ENCODE measurements at places on chromosomes 1 and 21.

DNA sequence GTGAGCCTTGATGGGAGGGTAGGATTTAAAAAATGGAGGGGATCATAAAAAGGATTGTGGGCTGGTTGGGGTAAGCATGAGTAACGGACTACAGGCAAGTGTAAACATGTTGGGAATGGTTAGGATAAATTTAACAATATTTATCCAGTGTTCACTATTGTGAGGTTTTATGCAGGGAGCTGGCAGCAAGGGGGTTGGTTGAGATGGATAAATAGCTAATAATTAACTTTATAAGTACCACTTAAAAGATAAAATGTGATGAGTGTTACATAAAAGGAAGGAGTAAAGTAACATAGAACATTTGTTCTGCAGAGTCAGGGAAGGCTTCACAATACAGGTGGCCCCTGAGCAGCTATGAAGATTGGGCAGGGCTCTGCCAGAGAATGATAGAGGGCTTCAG lies 109.0 kb downstream of the NGF start:
- no peak for DNase-seq

- peak; percentile 70 for DNase-seq
These were observed 784 bp upstream of the KCND3 start for GRCh38 chr1:111990026-111990877.

GRCh38 chr1:112369392-112370285 lies 26.4 kb upstream of the CTTNBP2NL start:
- DNase-seq, result peak; percentile 94

DNA sequence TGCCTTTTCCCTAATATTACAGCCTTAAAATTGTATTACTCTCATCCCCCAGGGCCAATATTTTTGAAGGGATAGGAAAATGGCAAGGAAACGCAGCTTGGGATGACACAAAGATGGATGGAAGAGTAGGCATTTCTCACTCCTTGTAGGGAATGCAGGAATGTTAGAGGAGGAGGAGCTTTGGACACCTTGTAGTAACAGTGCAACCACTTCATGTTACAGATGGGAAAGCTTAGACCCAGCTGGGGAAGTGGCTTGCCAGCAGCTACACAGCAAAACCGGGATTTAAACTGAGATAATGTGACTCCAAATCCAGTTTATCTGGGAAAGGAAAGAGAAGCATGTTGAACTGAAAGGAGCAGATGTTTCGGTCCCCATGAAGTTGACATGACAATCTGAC lies 473.7 kb upstream of the DAB1 start:
- DNase-seq, result no peak

DNA sequence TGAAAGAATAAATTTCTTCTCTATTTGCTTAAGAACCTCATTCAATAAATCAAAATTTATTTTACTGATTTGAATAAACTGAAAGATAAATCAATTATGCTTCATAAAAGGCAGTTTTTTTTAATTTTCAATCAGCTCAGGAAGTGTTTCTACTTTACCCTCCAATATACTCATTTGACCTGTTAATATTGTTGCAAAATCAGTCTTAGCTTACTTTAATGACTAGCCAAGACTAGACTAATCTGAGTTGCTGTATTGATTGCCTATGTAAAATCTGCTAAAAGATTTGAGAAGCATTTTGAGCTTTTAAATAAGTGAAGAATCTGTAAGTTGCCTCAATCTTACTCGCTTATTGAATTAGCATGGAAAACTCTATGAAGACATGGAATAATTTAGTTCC lies 179.1 kb upstream of the LYPLAL1 start:
- DNase-seq, result no peak

DNA sequence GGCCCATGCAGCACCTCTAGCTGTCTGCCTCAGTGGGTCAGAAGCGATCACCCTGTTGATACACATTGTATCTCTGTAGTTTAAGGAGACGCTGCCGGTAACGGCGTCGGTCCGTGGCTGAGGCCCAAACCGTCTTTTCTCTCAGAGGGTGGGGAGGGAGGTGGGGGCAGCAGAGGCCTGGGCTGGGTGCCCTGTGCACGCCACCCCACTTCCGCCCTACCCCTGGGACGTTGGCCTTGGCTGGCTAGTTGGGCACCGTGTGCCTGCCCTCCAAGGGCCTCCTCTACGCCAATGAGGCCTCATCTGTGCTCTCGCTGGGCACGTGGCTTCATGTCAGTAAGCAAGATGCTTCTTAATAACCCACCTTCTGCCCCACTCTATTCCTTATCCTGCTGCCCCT lies 9.4 kb downstream of the ZC3H12A start:
- DNase-seq, result peak; percentile 44

GRCh38 chr1:201731142-201731541 lies 97.8 kb upstream of the IPO9 start:
- no peak for DNase-seq

DNA sequence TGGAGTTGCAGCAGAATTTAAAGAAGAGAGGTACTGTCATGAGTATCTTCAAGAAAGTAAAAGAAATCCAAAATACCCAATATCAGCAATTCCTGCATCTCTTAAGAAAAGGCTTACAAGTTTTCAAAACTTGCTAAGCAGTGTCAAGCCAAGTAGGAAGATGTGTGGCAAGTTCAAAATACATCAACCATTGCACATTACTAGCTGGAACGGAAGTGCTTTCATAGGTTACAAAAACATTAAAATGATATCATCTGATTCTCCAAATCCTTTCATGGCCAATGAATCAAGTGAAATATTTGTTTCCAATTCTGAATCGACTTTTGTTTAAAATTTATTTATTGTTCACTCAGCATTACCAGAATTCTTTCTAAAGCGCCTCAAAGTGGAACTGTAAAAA lies 5.7 kb upstream of the ABCA4 start:
- DNase-seq, result no peak

DNA sequence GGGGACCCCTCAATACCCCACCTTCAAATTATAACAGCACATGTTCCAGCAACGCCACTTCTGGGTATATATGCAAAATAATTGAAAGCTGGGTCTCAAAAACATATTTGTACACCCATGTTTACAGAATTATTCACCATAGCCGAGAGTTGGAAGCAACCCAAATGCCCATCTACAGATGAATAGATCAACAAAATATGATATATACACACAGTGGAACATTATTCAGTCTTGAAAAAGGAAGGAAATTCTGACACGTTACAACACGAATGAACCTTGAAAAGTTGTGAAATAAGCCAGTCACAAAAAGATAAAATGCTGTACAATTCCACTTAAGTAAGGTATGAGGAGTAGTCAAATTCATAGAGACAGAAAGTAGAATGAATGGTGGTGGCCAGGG lies 5.1 kb downstream of the TMCO4 start:
- DNase-seq, result no peak

DNA sequence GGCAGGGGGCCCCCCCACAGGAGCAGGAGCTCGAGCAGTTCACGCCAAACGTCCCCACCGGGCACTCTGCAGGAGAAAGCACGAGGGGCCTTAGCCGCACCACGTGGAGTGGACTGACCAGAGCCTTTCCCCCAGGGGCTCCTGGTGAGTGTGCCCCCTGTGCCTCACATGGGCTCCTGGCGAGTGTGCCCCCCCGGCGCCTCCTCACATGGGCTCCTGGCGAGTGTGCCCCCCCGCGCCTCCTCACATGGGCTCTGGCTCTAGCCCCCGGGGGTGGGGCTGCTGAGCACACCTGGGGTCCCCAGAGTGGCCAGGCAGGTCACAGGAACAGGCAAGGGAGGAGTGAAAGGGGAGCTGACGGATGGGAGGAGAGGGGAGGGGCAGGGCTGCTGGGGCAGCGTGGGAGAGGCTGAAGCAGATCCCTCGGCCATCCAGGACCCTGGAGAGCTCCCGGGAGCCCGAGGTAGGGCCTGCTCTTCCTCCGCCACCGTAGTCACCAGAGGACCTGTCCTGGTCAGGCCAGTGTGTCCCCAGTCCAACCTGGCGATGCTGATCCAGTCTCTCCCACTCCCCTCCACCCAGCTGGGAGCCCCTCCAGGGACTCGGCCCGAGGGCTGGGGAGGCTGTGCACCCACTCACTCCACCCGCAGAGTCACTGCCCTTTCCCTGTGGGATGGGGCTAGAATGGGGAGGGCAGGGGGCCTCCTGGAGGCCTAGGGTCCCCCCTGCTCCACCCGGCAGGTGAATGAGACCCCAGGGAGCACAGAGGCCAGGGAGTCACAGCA lies 47.6 kb downstream of the ARHGEF16 start:
- peak; percentile 86 for DNase-seq

- peak; percentile 73 for DNase-seq
These were observed 2.9 kb downstream of the MXRA8 start for GRCh38 chr1:1355416-1355815.

DNA sequence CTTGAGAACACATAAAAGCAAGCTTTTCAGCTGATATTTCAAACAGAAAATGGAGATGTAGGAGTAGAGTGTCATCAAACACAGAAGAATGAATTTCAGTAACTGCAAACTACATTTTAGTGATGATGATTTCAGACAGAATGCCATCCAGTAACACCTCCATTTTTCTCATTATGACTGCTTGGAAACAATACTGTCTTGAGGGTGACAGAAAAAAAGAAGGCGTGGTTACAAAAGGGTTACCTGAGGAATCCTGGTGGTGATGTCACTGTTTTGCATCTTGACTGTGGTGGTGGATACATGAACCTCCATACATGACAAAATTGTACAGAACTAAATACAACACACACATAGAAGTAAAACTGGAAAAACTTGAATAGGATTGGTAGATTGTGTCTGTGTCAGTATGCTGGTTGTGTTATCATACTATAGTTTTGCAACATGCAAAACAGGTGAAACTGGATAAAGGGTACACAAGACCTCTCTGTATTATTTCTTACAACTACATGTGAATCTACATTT lies 375.9 kb downstream of the PTBP2 start:
- DNase-seq, result no peak

- DNase-seq, result no peak
These were observed 33.0 kb upstream of the S100A7 start for GRCh38 chr1:153493343-153493960.

DNA sequence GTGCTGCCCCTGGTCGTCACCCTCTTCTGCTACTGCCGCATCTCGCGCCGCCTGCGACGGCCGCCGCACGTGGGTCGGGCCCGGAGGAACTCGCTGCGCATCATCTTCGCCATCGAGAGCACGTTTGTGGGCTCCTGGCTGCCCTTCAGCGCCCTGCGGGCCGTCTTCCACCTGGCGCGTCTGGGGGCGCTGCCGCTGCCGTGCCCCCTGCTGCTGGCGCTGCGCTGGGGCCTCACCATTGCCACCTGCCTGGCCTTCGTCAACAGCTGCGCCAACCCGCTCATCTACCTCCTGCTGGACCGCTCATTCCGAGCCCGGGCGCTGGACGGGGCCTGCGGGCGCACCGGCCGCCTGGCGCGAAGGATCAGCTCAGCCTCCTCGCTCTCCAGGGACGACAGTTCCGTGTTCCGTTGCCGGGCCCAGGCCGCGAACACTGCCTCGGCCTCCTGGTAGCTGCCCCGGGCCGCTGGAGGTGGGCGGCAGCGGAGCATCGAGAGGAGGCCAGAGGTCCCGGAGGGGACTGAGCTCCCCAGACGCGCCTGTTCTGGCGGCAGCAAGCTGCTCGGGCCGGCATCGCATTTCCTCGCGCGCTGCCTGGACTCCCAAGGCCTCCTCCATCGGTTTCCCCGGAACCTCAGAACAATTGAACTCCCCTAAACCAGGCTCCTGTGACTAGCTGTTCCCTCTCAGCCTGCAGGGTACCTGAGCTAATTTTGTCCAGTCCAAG lies 1.1 kb downstream of the GPR25 start:
- DNase-seq, result no peak

- DNase-seq, result no peak
These were observed 827 bp downstream of the RFX5 start for GRCh38 chr1:151346082-151346768.

DNA sequence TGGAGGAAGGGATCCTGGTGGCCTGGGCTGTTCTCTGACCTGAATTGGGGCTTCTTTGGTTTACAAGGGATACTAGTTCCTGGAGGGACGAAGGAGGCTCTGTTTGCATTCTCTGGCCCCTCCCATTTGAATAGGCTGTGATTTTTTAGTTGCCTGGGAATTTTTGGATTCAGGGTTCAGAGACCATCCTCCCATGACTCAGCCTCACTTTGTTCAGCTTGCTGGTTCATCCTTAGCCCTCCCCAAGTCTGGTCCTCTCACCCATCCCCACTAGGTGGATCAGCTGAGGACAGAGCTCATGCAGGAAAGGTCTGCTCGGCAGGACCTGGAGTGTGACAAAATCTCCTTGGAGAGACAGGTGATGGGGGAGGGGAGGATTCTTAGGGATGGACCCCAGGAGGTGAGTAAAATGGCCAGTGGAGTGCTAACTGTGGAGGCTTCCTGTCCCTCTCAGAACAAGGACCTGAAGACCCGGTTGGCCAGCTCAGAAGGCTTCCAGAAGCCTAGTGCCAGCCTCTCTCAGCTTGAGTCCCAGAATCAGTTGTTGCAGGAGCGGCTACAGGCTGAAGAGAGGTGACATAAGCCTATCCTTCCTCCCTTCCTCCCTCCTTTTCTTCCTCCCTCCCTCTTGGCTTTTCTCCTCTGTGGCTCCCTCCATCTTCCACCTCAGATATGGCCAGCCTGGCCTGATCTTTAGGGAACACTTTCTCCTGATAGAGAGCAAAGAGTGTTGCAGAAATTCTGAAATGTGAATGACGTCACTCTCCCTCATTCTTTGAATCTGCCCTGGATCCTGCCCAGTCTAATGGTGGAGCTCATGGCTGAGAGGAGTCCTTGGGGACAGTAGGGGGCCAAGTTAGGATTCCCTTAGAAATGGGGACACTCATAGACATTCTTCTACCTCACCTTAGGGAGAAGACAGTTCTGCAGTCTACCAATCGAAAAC lies 4.5 kb upstream of the TUFT1 start:
- DNase-seq, result no peak

- DNase-seq, result no peak
These were observed 113.8 kb downstream of the UBR4 start for GRCh38 chr1:19096036-19096833.

GRCh38 chr1:164838786-164839185 lies 279.8 kb downstream of the PBX1 start:
- no peak for DNase-seq

- DNase-seq, result no peak
These were observed 312.6 kb downstream of the DUSP10 start for GRCh38 chr1:221429264-221429663.

DNA sequence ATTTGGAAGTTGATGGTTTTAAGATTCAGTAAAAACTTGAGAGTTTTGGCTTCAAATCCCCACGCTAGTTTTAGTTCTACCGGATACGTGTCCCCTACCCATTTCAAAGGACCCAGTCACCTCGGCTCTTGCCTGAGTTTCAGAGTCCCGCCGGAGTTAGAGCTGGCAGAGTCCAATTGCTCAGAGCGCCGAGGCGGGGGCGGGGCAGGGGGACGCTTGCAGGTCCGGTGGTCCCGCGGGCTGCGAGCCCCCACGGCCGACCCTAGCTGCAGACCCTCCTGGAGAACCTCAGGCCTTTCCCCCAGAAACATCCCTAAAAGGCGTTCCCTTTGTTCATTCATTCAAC lies 765 bp upstream of the VPS45 start:
- DNase-seq, result peak; percentile 63

GRCh38 chr1:222096883-222097282 lies 355.0 kb upstream of the DUSP10 start:
- no peak for DNase-seq

DNA sequence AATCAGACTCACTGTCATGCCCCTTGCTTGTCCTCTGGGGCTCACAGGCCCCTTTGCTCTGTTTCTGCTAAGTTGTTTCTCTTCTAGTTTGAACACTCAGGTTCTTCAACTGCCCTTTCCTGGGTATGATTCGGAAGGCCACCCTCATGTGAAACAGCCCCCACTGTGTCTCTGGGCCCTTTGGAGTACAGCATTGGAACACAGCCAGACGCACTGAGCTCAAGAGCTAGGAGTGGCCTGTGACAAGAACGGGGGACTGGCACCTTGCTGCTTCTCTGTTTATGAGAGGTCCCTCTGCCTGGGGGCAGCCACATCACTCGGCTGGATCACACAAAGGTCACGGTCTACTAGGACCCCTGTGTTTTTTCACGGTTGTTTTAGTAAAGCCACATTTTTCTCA lies 114.4 kb upstream of the ZC3H12A start:
- DNase-seq, result no peak
